ENCODE measurements at places on chromosomes 4 and X.

- DNase-seq: no peak
Observed at GRCh38 chr4:182569561-182569960, 326.4 kb downstream of the TENM3 start.

GRCh38 chrX:39527025-39527424 lies 570.7 kb downstream of the BCOR start:
- DNase-seq: no peak

DNA sequence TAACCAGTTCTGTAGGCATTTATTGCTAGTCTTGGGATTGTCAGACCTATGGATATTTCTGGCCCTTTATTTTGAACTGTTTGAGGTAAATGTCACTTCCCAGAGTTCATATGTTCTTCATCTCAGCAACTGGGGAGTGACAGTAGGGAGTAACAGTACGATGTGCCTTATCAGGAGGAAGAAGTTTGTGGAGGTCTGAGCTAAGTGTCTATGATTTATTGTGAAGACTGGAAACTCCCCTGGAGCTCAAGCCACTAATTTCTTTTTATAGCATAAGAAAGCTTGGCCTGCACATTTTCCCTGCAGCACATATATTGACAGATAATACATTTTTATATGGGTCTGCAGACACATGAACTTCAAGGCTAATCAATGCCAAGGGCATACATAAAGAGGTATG lies 383.8 kb downstream of the GRXCR1 start:
- DNase-seq: no peak

DNA sequence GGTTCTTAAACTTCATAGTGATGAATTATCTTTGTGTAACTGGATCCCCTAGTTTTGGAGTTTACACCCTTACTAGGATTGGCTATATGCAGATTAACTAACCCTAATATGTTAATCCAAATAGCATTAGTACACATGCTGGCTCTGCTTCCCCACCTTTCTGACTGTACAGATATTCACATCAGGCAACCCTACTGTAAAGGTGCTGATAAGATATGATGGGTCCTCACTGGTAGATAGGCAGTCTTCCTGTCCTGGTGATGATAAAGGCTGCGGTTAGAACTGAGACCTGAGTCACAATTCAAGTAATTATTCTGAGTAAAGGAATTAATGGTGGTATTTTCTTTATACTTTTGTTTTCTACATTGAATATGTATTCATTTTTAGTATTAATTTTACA lies 118.6 kb downstream of the COL4A5 start:
- DNase-seq: no peak

- DNase-seq: peak; percentile 10
Observed at GRCh38 chrX:118823263-118824172, at the start of gene ZCCHC12. ZCCHC12 (plus strand) TSS chrX:118823824; CDS start chrX:118825245, 1,421 bp downstream.

- peak; percentile 7 for DNase-seq
Observed at GRCh38 chr4:153438916-153439756, 27.0 kb upstream of the TMEM131L start.

DNA sequence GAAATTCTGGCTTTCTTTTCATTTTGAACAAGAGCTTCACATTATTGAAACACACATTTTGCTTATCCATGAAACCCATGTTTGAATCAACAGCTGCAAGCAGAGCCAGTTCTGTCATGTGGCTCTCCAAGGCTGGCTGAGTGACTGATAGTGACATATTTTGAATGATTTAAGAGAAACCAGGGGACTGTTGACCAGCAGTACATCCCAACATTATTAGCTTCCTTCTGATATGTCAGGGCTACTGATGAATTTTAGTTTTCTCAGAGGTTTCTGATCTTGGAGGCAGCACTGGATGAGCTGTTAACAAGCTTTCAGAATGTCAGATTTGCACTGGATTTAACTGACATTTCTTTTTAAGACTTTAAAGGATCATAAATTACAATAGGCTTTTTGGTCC lies 74.6 kb upstream of the GRXCR1 start:
- no peak for DNase-seq

DNA sequence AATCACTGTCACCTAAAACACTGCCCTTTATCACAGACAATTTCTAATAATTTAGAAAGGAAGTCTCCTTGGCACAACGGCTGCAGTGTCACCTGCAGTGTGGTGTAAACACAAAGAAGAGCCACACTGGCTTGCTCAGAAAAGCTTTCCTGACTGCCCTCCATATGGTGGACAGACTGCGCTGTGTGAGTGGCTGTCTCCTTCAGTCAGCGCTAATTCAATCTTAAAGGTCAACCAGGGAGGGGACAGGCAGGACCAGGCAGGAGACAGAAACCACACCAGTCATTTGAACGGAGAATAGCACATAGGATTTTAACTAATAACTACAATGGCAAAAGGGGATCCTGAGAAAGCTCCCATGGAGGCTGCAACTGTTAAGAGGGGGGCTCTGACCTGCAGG lies 132.1 kb downstream of the NSUN7 start:
- DNase-seq: no peak

Measured in effector CD4-positive, alpha-beta T cell (primary cell).